ENCODE measurements at places on chromosomes 1 and 21.

DNA sequence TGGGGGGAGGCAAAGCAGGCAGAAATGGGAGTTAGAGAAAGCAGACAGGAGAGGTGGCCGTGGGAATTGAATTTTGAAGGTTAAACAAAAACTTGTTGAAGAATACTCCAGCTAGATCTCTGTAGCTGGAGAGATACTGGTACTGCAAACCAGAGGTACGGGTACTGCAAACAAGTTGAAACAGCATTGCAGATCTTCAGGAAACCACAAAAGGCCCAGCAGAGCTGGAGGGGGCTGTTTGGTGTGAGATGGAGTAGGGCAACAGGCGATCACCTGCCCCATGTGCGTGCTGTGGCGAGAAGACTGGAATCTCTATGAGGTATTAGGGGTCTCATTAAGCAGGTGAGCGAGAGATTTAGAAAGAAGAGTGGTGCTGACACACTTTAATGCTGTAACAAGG lies 77.7 kb upstream of the RGS4 start:
- no peak for DNase-seq

DNA sequence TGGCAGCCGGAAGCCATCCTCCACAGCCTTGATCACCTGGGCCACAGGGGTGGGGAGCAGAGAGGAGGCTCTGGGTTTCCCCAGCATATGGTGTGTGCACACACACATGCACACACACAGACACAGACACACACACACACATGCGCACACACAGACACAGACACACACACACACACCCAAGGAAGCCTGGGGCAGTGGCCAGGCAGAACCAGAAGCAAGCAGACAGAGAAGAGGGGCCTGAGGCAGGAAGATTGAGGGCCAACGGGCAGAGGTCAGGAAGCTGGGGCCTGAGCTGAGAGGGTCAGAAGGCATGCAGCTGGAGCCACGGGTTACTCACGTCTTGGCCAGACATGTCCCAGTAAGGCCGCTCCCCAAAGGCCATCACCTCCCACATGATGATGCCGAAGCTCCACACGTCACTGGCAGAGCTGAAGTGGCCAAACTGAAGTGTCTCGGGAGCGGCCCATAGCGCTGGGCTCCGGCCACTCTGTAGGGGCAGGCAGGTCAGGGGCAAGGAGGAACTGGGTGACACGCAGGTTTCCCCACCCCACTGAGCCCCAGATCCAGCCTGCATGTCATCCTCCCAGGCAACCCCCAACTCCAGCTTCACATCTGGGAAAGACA lies 27.4 kb downstream of the CDCA8 start:
- no peak for DNase-seq

GRCh38 chr1:214213136-214213535 lies 67.8 kb upstream of the SMYD2 start:
- no peak for DNase-seq

- DNase-seq = no peak
Observed at GRCh38 chr21:39737376-39738000, 7.5 kb upstream of the IGSF5 start.

DNA sequence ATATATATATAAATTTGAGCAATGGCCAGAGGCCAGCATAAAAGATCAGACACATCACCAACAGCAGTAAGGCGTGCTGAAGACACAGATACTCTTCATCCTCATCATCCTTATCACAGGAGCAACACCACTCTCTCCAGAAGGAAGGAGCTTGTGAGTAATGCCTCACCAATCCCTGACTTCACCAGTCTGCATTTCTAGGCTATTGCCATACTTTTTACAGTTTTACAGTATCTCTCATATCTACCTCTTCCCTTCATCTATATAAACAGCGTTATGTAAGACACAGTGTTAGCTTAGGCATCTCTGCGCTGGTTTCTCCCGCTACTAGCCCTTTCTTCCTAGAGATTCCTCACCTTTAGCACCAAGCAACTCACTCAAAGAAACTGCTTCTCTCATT lies 2.4 kb upstream of the ABL2 start:
- no peak for DNase-seq

DNA sequence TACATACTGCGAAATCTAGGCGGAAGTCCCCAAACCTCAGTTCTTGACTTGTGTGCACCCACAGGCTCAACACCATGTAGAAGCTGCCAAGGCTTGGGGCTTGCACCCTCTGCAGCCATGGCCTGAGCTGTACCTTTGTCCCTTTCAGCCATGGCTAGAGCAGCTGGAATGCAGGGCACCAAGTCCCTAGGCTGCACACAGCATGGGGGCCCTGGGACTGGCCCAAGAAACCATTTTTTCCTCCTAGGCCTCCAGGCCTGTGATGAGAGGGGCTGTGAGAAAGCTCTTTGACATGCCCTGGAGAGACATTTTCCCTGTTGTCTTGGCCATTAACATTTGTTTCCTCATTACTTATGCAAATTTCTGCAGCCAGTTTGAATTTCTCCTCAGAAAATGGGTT lies 1.5 kb upstream of the PRSS38 start:
- DNase-seq = no peak
